ENCODE measurements at places on chromosomes 16 and 17.
A peak's percentile ranks its signal among the peaks of the same experiment; 100 is the strongest.

DNA sequence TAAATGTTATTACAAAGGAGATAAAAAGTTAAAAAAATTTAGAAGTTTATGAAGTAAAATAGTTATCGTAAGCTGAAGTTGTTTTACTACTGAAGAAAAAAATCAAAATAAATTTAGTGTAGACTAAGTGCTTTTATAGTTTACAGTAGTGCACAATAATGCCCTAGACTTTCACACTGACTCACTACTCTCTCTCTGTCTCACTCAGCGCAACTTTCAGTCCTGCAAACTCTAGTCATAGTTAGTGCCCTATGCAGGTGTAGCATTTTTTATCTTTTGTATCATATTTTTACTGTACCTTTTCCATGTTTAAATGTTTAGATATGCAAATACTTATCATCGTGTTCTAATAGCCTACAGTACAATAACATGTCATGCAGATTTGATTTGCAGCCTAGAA lies 17.7 kb upstream of the TOM1L1 start:
- no peaks in the 10 kb centered on the region for H3K27me3 ChIP-seq
- H3K27ac ChIP-seq: no peak overlapping the region
- no peaks in the 10 kb centered on the region for H3K36me3 ChIP-seq
- no peak for DNase-seq
- H3K4me1 ChIP-seq: no peaks in the 10 kb centered on the region

DNA sequence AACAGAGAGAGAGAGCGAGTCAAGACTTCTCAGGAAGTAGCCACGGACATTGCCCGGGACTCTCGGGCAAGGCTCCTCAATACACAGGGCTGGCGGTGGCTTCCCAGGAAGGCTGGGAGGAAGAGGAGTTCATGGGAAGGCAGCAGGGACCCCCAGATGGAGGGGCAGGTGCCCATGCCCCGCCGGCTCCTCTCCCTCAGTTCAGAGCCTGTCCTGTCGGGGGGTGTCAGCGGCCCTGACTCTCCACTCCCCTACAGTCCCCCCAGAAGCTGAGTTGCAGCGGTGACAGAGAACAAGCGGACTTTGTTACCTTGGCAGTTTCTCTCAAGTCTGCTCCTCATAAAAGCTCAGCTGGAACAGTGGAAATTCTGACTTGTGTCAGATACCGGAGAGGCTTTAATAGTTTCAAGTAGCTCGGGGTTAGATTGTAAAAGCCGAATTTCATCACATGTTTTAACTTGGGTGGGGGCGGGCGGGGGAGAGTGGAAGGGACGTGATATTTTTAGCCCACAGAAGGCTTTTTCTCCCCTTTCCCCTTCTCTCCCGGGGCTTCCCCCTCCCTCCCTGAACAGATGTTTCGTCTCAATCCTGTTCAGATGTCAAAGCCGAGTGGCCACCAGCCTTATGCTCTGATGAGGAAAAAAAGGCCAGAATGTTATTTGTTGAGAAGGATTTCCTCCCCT lies 65.2 kb downstream of the NKD1 start:
- H3K4me1 ChIP-seq: no peaks in the 10 kb centered on the region
- H3K27me3 ChIP-seq: no peaks in the 10 kb centered on the region
- H3K27ac ChIP-seq: no peak overlapping the region
- DNase-seq: no peak

DNA sequence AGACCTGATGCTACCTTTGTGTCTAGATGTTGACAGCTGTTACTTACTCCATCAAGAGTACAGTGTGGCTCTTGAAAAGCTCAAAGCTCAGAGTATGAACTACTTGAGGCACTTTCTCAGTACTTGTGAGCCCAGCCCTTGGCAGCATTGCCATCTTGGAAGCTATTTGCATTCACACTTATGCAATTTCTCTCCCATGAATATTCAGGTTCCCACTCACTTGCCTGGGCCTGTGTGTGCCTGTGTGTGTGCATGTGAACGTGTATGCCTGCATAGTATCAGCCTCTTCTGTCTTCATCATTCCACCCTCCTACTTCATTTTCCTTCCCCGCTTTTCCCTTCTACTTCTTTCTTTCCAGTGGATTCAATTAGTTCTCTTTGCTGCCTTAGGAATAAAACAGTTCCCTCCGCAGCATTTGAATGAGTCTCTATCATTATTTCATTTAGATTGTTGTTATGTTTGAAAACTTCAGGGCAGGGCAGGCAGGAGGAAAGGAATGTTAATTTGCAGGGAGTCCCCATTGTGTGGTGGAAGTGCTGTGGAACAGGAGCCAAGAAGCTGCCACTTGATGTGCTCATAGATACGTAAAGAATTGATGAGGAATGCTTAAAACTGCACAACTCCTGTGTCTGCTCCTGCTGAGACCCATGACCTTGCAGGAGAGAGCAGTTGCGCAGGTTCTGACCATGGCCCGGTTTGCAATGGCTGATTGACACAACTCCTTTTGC lies 58.9 kb downstream of the HS3ST4 start:
- no peaks in the 10 kb centered on the region for H3K4me1 ChIP-seq
- no peaks in the 10 kb centered on the region for H3K27me3 ChIP-seq

DNA sequence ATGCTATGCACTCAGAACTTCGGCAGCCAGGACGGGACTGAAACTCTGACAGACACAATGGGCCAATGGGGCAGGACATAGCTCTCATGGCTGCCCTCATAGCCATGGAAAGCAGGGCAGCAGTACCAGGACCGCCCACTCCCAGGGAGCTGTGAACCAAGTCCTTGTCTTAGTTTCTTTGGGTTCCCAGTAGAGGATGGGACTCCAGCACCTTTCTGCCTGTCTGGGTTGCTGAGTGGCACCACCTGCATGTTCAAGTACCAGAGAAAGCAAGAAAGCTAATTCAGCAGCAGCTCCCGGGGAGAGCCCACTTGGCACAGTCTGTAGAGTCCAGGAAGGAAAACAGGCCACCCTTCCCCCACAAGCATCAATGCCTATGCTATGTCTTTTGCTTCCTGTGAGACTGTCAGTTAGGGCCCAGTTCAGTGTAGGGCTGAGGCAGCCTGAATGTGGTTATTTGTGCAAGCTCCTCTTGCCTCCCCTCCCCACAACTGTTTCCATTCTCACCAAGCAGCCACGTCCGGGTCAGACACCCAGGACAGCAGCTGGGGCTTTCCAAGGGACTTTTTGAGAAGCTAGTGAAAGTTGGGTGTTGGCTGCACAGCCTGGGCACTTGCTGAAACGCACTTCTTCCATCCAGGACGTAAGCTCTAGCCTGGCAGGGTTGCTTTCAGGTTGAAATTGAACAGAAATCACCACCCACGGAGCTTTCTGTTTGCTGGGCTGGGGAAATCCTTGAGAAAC lies 7.8 kb downstream of the SUPT4H1 start:
- no peak for DNase-seq
- peaks cover 16% of the 10 kb centered on the region for H3K36me3 ChIP-seq
- H3K4me1 ChIP-seq: peaks cover 5% of the 10 kb centered on the region
- no peak overlapping the region for H3K4me3 ChIP-seq
- no peaks in the 10 kb centered on the region for H3K27me3 ChIP-seq
- H3K27ac ChIP-seq: no peak overlapping the region

DNA sequence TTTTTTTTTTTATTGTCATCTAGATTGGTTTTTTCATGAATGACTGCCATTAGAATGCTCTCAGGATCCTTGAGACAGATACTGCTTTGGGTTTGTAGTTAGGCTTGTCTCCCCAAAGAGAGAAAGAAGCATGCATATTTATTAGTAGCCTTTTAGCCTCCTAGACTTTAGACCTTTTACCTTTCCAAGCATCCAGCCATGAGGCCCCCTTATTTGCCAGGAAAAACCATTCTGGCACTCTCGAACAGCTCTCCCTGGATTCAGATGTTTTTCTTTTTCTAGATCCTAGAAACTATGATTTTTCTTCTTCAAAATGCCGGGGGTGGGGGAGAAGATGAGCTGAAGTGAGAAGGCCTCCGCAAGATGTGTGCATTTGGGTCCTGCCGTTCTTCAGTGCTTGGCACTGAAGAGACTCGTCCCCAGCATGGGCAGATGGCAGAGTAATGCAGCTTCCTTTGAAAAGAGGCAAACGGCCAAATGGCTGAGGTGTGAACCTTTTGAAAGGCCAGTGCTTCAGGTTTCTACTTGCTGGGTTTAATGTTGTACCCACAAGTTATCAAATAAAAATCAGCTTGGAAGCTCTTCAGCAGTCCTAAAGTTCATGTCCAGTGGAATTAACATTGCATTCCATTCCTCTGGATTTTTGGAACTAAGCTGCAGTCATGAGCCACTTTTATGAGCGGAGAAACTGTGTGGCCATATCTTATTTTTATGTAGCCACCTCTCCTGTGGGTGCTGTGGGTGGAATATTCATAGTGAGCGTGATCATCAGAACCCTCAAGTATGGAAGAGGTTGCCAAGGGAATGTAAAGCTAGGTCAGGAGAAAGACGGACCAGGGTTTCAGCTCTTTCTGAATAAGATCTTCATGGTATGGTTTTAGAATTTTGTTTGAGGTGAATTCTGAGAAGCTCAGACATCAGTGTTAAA lies 7.2 kb downstream of the SOCS7 start:
- H3K36me3 ChIP-seq: no peaks in the 10 kb centered on the region
- no peaks in the 10 kb centered on the region for H3K27me3 ChIP-seq
- H3K4me3 ChIP-seq: no peak overlapping the region
- H3K4me1 ChIP-seq: no peaks in the 10 kb centered on the region
- no peak for DNase-seq

DNA sequence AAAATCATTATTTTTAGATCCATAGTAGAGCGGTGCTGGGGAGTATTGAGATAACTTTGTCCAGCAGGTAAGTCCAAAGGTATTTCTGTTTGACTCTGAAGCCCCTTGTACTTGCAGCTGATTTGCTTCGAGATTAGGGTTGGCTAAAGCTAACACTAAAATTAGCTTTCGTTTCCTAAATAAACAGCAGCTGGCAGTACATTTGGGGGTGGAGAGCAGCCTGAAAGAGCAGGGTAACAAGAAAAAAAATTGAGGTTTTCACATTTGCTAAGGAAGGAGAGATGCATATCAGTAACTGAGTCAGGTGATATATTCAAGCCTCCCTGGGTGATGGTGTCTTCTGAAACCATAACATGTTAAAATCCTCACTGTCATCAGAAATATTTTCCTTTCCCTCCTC lies 37.4 kb upstream of the TMC5 start:
- H3K27me3 ChIP-seq: no peaks in the 10 kb centered on the region
- no peaks in the 10 kb centered on the region for H3K4me1 ChIP-seq
- no peak overlapping the region for H3K27ac ChIP-seq

DNA sequence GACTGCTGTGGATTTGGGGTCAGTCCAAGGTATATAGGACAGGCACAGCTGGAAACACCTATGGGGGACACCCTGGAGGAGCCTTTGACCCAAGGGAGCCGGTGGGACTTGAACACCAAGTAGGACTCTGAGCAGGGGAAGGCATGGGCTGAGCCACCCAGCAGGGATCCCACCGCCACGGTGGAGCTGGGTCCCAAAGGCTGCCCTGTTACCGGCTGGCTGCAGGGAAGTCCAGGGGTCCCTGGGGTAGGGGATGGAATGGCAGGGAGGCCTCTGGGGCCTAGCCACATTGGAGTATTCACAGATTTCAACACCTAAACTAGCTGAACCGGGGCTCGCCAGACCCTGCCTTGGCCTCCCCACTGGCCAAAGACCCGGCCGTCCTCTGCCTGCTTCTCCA lies 39.7 kb upstream of the CREBBP start:
- H3K4me3 ChIP-seq: no peak overlapping the region
- no peaks in the 10 kb centered on the region for H3K27me3 ChIP-seq
- no peaks in the 10 kb centered on the region for H3K36me3 ChIP-seq

DNA sequence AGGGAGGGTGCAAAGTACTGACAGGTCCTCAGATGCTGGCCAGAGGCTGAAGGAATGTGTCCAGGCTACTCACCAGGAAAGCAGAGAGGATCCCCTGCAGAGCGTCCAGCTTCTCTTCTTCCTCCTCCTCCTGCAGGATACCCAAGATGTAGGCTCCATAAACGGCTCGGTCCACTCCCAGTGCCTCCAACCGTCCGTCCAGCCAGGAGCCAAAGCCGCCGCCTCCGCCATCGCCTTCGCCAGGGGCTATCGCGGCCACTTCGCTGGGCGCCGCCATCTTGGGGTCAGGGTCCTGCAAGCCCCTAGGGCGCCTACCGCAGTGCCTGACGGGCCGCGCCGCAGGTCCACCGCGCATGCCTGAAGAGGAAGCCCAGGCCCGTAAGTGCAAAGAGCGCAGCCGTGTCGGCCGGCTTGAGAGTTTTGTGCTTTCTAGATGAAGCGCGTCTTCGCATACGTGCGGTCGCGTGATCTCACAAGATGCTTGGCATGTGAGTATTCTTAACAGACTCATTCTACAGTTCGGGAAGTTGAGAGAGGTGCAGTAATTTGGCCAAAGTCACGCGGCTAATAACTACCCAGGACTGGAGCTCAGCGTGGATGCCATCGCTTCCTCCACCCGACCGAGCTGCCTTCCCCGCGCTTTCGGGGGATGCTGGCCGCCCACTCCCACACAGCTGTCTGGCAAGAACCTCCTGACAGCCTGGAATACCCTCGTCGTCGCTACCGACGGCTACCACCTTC lies at the start of gene CCDC43:
Gene CCDC43 (minus strand): TSS at position 300 of the 741 bp plus-strand sequence. CDS start 23 bp downstream, at position 277.
- peak within 1 kb of the TSS; percentile 88 for H3K4me3 ChIP-seq
- H3K27ac ChIP-seq: peak within 1 kb of the TSS; percentile 89
- H3K36me3 ChIP-seq: no peaks in the 10 kb centered on the region
- no peaks in the 10 kb centered on the region for H3K4me1 ChIP-seq
- no peaks in the 10 kb centered on the region for H3K27me3 ChIP-seq

- no peaks in the 10 kb centered on the region for H3K4me1 ChIP-seq
- H3K27me3 ChIP-seq: no peaks in the 10 kb centered on the region
- H3K36me3 ChIP-seq: no peaks in the 10 kb centered on the region
- H3K27ac ChIP-seq: no peak overlapping the region
- no peak for DNase-seq
These were observed 16.4 kb upstream of the ALOX15B start for GRCh38 chr17:8022360-8023003.

GRCh38 chr16:89909777-89910716 lies 8.6 kb upstream of the MC1R start:
- H3K4me1 ChIP-seq: peaks cover 3% of the 10 kb centered on the region
- peak; percentile 73 for DNase-seq
- no peaks in the 10 kb centered on the region for H3K27me3 ChIP-seq
- no peak overlapping the region for H3K27ac ChIP-seq

- peaks cover 30% of the 10 kb centered on the region for H3K4me1 ChIP-seq
- H3K27ac ChIP-seq: no peak overlapping the region
- no peaks in the 10 kb centered on the region for H3K27me3 ChIP-seq
- H3K4me3 ChIP-seq: no peak overlapping the region
- peak; percentile 40 for DNase-seq
These were observed 9.4 kb downstream of the SGCA start for GRCh38 chr17:50175035-50175807.

DNA sequence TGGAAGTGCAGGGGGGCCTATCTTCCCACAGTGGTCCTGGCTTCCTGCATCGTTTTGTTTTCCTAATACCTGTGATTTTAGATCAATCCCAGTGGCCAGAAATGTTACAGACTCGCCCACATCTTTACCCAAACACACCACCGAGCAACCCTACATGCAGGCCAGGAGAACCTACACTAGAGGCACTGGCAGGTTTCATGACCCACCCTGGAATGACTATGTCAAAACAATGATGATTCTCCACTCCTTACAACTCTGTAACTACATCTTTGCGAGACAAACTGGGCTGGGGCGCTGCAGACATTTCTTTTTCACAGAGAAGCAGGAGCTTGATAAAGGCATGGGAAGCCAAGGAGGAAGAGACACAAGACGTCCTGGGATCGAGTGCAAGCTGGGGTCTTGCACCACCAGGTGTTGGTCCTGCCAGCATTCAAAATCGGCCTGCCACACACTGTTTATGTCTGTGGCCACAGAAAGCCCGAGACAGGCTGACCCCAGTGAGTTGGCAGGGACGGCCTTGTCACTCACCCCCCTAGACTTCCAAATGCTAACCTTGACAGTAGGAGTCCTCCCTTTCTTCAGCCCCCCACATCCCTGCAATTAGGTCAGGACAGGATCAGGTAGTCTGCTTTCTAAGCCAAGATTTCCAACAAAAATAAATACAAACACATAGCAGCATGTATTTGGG lies 32.5 kb downstream of the UBE2O start:
- DNase-seq: no peak
- H3K27ac ChIP-seq: no peak overlapping the region
- H3K36me3 ChIP-seq: no peaks in the 10 kb centered on the region
- no peaks in the 10 kb centered on the region for H3K4me1 ChIP-seq
- H3K4me3 ChIP-seq: no peak overlapping the region

Measured in fibroblast of lung (primary cell).